ENCODE measurements at places on chromosomes 7 and 10.

- DNase-seq = no peak
Measured at GRCh38 chr10:62514079-62514693, 140.0 kb downstream of the ZNF365 start.

GRCh38 chr10:51903675-51904074 is 204.3 kb upstream of the CSTF2T start:
- no peak for DNase-seq

DNA sequence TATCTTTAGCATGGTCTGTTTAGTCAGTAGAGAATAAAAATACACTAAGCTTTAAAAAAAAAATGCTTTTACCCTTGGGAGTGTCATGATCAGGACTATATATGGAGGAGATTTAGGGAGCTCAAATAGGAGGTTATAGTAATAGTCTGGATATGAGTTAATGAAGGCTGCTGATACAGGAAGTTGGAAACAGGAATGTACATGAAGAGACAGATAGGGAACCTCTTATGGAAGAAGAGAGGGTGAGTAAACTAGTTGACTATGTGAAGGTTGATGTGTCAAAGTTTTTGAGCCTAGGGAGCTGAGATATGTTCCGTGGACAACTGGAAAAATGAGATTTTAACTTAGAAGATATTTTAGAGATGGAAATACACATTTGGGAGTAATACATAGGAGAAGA is 472.0 kb upstream of the FZD8 start:
- DNase-seq = no peak

GRCh38 chr10:28681928-28682750 is 4.8 kb downstream of the BAMBI start:
- no peak for DNase-seq

GRCh38 chr7:71665716-71666115 is 533.8 kb downstream of the GALNT17 start:
- DNase-seq = no peak

GRCh38 chr10:18404530-18404929 is 246.9 kb downstream of the NSUN6 start:
- DNase-seq = no peak

All from NCI-H1105 treated with DMSO at 0.1 percent for 48 hours (cell line).